Stimulated activated CD4-positive, alpha-beta T cell treated with anti-CD3 and anti-CD28 coated beads, Interleukin-15, amount 100 ng/mL, for 1 hour (primary cell): ENCODE measurements at places on chromosomes 2 and 18.

DNA sequence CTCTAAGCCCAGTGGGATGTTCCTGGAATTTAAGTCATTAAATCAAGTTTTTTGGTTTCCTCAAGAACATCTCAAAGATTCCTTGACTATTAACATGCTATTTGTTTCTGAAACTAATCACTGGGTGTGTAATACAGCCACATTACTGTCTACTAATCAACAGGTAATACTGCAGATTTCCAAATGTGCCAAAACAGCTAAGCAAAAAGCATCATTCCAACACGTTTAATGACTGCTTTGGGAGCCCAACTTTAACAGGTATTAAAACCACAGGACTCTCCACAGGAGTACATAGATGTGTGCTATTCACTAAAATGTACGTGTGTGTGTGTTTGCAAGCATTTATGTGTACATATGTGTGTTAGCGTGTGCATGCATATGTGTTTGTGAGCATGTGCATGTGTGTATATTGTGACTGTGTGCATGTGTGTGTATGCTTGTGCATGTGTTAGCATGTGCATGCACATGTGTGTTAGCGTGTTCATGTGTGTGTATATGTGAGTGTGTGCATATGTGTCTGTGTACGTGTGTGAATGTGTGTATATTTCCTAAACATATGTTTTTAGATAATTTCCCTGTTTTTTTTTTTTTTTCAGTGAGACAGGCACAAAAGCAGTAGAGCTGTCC is 80.7 kb downstream of the BCL11A start:
- no peak for DNase-seq

GRCh38 chr2:77086051-77086450 is 436.1 kb downstream of the LRRTM4 start:
- no peak for DNase-seq

DNA sequence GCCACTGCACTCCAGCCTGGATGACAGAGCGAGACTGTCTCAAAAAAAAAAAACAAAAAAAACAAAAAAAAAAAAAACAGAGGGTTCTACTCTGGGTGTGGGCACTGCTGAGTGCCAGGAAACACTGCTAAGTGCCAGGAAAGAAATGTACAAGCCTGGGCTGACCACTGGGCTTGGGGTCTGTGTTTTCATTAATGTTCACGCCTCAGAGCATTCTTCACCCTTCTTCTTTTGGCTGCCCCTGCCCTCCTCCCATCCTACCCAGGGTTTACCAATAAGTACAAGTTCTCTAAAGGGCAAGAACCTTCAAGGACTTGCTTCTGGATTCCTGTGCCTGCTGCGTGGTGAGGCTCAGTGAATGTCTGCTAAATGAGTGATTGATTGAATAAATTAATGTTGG is 49.3 kb upstream of the LRPPRC start:
- DNase-seq: no peak

GRCh38 chr18:23204589-23205235 is 69.4 kb downstream of the CABLES1 start:
- DNase-seq: no peak

DNA sequence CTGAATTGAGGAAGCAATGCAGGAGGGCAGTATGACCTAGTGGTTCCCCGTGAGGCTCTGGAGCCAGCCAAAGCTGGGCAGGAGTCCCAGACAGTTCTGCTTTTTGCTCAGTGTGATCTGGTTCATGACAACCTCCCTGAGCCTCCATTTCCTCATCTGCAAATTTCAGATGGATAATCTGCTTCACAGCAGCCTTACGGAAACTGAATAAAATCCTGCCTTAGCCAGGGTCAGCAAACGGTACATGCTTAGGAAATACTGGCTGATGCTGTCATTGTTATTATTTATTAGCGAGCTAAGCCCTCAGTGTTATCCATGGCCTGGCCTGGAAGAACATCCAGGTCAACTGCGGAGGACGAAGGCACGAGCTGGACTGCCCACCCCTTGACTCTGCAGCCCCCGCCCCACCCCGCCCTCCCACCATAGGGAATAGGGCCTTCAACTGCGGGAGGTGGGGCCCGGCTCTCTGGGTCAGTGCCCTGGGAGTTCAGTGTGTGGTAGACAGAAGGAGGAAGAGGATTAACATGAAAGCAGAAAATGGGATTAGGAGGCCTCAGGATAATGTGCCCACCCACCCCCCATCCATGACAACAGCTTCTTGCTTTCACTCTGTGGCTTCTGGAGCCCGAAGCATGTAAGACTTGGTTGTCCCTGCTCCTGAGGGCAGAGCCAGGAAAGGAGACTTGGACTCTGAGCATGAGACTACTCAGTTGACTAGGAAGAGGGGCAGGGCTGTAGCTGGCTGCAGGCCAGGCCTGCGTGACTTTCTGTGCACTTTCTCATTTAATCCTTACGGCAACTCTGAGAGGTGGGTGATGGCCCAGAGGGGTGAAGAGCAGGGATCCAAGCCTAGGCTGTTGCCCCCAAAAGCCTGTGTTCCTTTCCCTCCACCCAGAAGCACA is 13.1 kb downstream of the PKDCC start:
- no peak for DNase-seq

GRCh38 chr18:2846636-2847316 is at the start of gene EMILIN2:
EMILIN2 (plus strand) TSS chr18:2847006; CDS start chr18:2847189, 183 bp downstream.
- DNase-seq: no peak

GRCh38 chr2:104434966-104435365 is 418.9 kb upstream of the POU3F3 start:
- DNase-seq: no peak

DNA sequence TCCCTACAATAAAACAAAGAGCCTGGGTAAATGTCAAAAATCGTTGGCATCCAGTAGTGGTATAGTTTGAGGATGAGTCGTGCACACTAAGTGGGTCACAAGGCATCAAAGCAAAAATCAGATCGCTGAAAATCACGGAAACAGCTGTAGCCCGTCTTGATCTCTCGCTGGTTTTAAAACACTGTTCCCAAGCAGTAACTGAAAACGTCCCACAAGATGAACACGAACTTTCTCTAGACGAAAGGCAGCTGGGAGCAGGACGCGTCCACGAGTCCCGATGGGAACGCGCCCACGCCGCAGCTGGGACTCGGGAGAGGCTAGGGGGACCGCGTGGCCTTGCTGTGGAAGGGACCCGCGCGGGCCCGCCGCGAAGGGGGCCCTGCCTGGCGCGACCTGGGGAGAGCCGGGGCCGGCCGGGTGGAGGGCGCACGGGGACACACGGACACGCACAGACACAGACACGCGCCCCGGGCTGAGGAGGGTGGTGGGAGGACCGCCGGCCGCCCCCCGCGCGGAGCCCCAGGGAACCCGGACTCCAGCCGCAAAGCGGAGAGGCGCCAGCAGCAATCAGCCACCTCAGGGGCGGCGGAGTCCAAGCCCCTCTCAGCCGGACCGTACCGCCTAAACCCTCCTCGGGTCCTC is 651 bp downstream of the STK17B start:
- DNase-seq: no peak

- DNase-seq: no peak
Observed at GRCh38 chr18:61596296-61596695, 263.1 kb downstream of the CDH20 start.

DNA sequence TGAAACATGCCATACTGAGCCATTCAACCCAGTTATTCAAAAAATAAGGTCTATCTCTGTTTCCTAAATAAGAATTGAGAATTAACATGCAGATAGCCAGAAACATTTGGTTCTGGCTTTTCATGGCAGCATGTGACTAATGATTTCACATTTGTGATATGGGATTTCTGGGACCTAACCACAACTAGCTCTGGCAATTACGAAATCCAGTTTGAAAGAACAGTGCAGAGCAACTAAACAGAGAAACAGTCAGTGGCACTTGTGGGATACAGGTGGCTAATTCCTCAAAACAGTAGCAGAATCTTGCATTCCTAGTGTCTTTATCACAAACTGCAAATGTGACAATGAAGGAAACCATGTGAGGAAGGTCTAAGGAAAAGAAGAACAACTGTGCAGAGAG is 637.8 kb upstream of the CHAC2 start:
- no peak for DNase-seq

- DNase-seq: no peak
Observed at GRCh38 chr2:48886919-48887318, 131.4 kb upstream of the LHCGR start.

DNA sequence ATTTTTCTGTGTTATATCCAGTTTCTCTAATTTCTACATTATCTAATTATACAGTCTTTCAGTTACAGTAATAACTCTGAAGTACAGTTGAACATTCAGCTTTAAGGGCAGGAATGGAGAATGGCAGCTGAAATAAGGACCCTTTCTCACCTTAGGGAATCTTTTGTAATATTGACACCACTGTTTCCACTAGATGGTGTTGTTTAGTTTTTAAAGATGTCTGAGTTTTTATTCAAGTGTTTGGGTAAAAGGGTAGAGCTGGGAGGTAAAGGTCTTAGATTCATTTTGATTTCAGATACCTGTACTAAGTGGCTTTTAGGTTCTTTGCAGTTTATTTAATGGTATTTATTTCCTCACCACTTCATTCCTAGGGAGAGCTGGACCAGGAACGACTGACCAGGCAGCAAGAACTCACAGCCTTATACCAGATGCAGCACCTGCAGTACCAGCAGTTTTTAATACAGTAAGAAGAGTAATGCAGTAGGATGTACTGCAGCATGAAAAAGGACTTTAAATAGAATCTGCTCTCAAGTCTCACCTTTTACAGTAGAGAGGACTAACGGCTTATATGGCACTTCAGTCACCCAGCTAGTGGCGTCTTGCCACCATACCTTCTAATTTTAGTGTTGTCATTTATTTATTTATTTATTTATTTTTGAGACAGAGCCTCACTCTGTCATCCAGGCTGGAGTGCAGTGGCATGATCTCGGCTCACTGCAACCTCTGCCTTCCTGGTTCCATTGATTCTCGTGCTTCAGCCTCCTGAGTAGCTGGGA is 33.2 kb upstream of the KCNJ13 start:
- DNase-seq: no peak

GRCh38 chr2:119748135-119748534 is 11.6 kb upstream of the PTPN4 start:
- no peak for DNase-seq

DNA sequence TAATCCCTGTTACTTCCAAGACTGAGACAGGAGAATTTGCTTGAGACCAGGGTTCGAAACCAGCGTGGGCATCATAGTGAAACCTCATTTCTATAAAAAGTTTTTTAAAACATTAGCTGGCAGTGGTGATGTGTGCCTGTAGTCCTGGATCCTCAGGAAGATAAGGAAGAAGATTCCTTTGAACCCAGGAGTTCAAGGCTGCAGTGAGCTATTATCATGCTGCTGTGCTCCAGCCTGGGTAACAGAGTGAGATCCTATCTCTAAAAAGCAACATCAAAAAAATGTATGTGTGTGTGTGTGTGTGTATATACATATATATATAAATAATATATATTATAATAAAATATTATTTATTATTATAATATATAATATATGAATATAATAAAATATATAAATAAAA is 1417.6 kb upstream of the CDH2 start:
- DNase-seq: no peak

DNA sequence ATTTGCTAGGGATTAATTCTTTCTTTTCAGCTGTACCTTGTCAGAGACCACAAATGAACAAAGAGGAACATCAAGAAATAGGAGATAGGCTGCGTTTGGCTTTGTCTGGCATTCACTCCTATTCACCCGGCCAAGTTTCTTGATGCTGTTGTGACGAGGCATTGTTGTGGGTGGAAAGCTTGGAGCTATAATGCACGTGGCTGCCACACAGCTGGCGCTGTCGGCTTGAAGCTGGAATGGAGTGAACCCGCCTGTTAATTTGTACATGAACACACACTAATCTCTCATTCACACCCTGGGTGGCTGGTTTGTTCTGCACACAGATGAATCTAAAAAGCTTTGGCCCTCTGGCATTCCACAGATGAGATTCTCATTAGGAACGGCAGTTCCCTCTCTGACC is 274.9 kb upstream of the GYPC start:
- DNase-seq: no peak

DNA sequence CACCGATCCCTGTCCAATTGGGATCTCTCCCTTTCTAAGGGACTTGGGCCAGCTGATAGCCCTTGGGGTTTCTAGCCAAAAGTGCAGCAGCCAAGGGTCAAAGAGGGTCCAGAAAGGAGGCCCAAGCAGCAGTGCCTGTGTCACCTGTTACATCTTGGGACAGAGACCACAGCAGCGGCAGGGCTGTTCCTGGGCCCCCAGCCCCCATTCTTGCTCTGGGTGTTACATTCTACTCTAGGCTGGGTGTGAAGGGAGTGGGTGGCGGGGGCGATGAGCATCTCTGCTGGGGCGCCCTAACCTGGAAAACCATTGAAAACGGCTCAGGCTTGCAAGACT is 1.2 kb downstream of the PAX3 start:
- no peak for DNase-seq

DNA sequence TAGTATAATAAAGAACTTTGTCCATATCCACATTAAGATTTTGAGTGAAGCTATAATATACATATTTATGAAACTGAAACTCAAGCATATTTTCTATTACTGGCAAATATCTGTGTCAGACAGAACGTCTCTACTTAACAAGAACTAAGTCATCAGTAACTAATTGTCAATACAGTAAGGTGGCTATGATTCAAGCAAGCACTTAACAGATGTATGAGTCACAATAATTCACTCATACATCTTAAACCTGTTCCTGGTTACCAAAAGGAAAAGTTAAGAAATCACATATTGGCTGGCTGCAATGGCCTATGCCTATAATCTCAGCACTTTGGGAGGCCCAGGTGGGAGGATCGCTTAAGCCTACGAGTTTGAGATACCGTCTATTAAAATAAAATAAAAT is 96.0 kb downstream of the SOS1 start:
- no peak for DNase-seq

DNA sequence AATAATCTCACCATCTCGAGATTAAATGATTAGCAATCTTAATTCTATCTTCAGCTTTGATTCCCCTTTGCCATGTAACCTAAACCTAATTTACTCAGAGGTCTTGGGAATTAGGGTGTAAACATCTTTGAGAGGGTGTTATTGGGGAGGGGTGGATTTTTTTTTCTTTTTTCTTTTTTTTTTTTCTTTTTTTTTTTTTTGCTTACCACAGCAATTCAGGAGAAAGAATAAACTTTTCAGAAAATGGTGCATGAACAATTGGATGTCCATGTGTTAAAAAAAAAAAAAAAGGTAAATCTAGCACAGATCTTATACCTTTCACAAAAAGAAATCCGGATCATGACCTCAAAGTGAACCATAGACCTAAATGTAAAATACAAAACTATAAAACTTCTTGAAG is 160.8 kb upstream of the FANCL start:
- DNase-seq: no peak

DNA sequence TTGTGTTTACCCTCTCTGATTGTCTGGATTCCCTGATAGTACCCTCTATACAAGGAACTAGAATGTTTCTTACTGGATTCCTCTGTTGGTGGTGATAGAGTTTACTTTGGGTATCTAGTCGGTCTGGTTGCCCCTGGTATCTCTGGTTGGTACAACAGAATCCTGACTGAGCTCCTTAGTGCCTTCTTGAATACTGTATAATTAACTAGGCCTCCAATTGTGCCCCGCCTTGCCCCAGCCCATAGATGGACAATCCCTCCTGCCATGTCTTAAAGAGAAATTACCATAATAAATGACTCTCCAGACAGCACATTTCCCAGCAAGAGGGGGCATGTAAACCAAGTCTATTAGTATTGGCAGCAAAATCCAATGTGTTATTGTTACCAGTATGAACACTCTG is 2.3 kb downstream of the SCN1A start:
- DNase-seq: no peak

GRCh38 chr2:175842996-175843395 is 159.1 kb downstream of the LNPK start:
- no peak for DNase-seq
